ENCODE measurements at places on chromosomes 7 and 10.

- no peak for DNase-seq
Measured at GRCh38 chr10:6384031-6384430, 181.3 kb downstream of the PFKFB3 start.

DNA sequence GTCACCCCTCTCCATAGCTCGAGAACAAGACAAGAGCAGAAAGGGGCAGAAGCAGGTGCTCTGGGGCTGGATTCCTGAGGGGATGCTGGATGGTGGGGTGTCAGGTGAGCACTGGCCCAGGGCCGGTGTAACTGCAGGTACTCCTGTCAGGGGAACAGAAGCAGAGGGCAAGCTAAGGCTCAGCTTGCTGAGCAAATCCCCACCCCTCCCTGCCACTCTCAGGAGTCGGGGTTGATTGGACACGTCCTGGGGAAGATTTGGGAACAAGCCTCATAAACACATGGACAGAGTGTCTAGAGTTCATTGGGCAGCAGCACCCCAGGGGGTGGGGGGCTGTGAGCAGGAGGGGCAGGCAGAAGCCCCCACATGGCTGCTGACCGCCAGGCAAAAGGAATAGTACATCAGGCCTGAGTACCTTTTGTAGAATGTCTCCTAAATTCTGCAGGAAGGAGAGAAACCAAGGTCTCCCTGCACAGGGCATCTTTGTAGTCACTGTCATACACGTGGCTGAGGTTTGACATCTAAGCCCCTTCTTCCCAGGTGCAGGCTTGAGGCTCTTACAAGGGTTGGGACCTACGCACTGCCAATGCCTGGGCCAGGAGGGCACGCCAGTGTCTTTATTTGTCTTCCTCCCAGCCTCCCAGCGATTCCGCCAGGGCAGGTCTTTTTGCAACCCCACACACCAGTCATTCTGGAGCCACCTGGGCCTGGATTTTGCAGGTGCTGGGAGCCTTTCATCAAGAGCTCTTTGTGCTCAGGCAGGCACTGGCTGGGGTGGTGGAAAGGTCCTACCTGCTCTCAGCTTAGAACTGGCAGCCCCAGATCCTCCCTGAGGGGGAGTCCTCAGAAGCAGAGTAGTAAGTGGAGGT, 2.8 kb downstream of the CALML3 start:
- no peak for DNase-seq

- DNase-seq = no peak
Measured at GRCh38 chr7:124059375-124059774, 26.5 kb upstream of the TMEM229A start.

GRCh38 chr7:3762146-3762831, 461.2 kb downstream of the SDK1 start:
- no peak for DNase-seq

GRCh38 chr10:131271195-131271880, 40.2 kb downstream of the TCERG1L start:
- DNase-seq = no peak

GRCh38 chr10:90913774-90914420, 7.0 kb downstream of the ANKRD1 start:
- DNase-seq = no peak

GRCh38 chr7:79620291-79620690, 166.8 kb upstream of the MAGI2 start:
- DNase-seq = no peak

DNA sequence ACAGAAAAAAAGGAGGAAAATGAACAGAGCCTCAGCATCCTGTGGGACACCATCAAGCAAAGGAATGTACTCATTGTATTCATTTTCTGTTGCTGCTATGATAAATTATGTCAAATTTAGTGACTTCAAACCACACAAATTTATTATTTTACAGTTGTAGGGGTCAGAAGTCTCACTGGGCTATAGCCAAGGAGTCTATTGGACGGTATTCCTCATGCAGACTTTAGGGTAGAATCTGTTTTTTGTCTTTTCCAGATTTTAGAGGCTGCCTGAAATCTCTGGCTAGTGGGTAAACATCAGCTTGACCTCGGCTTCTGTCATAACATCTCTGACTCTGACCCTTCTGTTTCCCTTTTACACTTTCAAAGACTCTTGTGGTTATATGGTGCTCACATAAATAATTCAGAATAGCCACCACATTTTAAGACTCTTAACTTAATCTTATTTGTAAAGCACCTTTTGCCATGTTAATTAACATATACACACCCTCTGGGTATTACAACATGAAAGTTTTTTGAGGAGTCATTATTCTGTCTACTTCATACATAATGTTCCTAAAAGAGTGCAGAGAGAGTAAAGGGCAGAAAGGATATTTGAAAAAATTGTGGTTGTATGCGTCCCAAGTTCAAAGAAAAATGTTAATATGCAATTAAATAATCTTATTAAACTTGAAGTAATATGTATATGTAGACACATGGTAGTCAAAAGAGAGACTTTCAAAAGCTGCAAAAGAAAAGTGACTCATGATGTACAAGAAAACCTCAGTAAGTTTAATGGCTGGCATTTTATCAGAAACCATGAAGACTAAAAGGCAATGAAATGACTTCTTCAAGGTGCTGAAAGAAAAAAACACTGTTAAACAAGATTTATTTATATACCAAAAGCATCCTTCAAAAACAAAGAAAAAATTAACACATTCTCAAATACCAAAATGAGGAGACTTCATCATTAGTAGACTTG, 70.8 kb upstream of the MEOX2 start:
- DNase-seq = no peak

DNA sequence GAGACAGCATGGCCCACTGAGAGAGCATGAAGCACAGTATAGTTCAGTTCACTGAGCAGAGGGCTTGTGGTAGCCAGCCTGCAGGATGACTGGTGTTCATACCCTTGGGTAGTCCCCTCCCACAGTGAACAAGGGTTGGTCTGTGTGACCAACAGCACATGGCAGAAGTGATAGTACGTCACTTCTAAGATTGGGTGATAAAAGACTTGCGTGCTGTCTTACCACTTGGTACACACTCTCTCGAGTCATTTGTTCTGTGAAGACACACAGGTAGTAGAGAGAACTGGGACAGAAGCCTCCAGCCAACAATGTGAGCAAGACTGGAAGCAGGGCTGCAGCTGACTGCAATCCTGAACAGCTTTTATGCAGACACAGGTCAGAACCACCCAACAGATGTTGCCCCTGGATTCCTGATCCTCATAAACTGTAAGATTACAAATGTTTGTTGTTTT, 14.6 kb downstream of the EPC1 start:
- DNase-seq = no peak

DNA sequence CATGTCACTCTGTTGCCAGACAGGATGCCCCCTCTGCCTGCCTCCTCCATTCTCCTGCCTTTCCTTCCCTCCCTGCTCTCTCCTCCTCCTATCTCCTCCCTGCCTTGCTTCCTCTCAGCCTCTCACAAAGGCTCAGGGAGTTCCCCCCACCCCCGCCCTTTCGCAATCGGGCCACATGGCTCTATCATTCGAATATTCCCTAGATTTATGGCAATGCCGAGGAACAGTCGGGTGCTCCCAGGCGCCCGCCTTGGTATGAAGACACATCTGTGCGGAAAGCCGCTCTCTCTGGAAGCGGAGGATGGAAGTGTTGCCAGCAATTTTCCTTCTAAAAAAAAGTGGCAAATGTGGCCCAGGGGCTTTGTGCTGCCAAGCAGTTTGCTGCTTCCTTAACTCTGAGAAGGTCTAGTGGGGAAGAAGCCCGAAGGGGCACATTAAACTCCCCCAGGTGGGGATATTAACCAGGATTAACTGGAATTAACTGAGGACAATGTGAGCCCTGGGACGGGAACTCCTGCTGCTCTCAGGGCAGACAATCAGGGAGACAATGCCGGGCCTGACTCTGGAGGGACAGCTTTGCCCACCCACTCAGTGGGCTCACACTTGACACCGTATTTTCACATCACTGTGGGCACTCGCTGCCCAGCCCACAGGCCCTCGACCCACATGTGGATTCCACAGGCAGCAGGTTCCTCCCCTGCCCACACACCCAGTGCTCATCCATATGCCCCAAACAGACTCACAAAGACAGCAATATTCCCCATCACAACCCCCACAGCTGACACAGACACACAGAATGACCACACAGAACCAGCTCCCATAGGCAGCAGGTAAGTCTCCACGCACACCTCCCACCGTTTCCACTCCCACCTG, 88.4 kb upstream of the SMNDC1 start:
- no peak for DNase-seq

DNA sequence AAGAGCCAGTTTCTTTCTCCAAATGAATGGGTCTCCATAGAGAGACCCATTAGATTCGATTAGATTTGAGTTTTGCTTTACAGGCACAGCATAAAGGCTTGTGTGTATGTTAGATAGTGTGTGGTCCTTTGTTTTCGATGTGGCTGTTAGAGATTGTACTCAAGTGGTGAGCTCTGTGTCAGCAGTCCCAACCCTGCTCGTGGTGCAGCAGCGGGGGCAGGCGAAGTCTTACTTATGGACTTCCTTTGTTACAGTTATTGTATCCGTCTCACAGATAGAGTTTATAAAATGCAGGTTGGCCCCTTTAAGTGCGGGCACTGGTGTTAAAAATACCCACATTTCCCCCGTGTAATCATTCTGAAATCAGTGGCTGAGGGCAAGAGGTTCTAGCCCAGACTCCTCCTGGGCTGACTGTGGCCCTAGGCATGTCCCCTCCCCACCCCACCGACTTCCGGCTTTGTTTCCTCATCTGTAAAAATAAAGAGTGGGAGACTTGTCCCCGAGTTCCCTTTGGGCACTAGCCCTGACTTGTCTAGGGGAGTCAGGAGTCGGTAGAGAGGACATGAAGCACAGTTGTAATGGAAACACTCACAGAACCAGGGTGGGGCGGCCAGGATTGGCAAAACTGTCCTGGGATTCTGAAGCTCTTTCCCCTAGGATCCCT, 28.6 kb downstream of the MTURN start:
- DNase-seq = no peak

DNA sequence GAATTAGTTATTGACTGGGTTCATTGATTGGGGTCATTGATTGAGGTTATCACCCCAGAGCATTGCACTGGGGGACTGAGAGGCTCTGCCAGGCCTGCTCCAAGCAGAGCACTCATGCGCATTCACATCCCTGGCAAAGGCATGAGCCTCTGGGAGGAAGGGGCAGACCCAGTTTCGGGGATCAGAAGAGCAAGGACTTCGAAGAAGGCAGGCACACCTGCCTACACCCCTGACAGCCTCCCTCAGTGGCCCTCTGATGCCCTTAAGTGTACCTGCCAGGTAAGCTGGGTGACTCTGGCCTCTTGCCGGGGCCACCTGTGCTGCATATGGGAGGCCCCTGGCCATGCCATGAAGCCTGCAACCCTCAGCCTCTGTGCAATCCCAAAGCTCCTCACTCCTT, 181.1 kb downstream of the PTPN20 start:
- no peak for DNase-seq

- no peak for DNase-seq
Measured at GRCh38 chr7:42456756-42457276, 219.8 kb upstream of the GLI3 start.

- peak; percentile 58 for DNase-seq
Measured at GRCh38 chr10:86400705-86401587, 34.4 kb upstream of the GRID1 start.

DNA sequence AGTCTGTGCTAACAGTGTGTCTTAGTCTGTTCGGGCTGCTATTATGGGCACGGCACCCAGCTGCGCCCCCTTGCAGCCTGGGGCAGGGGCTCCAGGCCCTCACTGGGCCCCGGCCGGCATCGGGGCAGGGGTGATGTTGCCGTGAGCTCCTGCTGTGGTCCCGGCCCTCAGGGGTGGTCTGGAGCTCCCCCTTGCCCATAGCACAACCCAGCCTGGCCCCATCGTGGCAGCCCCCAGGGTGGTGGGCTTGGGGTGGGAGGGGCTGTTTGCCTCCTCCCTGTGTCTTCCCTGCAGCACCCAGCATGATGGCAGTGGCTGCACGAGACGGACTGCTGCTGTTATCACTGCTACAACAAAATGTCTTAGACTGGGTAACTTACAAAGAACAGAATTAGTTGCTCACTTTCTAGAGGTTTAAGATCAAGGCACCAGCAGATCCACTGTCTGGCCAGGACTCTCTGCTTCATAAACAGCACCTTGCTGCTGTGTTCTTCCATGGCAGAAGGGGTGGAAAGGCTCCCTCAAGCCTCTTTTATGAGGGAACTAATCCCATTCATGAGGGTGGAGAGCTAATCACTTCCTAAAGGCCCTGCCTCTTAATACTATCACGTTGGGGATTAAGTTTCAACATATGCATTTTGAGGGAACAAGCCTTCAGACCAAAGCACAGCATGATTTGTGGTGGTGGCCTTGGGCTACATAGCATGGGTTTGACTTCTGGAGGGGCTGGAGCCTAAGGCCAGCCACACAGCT, 149.5 kb downstream of the SEC23IP start:
- DNase-seq = no peak

- no peak for DNase-seq
Measured at GRCh38 chr7:50273870-50274269, 30.6 kb upstream of the IKZF1 start.

DNA sequence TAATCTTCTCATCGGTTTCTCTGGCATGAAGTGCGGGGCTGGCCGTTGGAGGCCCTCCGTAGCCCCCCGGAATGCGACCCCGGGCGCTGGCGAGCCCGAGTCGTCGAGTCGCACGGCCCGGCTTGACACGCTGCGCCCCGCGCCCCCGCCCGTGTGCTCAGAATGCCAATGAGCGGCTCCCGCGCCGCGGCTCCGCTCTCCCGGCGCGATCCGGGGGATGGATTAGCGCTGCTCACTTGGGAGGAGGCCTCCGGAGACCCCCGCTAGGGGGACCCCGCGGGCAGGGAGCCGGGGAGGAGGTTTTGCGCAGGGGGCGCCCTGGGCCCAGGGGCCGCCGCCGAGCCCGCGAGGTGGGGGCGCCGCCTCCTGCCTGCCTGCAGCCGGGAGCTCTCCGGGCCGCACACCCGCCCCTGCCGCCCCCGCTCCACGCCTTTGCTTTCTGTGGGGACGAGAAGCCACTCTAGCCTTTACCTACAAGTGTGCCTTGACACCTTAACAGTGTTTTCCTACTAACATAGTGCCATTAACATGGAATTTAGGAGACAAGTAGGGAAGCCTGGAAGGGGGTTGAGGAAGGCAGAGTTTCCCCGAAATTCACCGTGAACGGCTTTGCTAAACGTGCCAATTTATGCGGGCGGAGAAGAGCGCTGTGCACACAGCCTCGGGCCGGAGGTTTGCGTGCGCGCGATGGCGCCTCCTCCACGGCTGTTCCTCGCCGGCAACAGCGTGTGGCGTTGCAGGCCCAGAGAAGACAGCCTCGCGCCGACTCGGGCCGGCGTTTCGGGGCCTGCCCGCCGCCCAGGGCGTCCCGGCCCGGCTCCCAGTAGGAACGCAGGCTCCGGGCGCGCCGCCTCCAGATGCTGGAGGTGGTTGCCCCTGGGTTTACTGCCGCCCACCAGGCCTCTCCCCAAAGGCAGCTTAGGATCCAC, 7.1 kb downstream of the SHH start:
- DNase-seq = peak; percentile 87

Measured in iPS-NIHi11 (cell line).